MG63 (cell line): ENCODE measurements at places on chromosomes 11 and 22. TPM values are rescaled to one million over a fixed set of nuclear protein-coding genes. Genes with fewer than 3 reads are reported as not detected.

DNA sequence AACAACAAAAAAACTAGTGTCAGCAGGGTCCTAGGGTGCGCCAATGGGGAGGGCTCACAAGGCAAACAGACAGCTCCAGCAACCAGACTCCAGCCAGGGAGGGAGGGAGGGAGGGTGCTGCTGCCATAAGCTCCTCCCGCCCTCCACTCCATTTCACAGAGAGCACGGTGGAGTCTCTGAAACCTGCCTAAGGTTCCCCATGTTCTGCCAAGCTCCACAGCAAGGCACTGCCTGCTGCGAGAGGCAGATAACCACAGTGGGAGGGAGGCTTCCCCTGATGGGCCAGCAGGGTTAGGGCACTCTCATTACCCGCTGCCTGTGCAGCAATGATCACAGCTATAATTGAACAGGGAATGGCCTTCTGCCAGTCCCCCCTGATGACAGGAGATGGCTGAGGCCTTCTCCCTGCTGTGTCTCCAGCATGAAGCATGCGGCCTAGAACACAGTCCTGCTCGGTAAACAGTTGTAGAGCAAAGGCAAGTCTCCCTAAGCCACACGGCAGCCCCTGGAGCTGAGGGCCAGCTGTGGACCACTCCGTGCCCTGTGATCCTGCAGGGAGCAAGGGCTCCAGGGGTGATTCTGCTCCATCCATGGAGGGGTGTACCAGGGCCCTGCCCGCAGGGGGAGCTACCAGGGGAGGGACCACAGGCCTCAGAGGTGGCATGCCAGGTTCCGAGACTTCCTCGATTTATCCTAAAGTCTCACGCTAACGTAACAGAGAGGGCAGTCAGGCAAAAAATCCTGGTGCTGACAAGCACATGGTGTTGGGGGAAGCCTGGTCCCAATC, 42.9 kb downstream of the PC start:
- no peak for DNase-seq

- no peak for DNase-seq
Observed at GRCh38 chr11:123815122-123815521, 9.0 kb upstream of the OR6M1 start.

GRCh38 chr22:28703436-28703835, 23.8 kb upstream of the TTC28 start:
- no peak for DNase-seq

- DNase-seq, result peak; percentile 90
Observed at GRCh38 chr11:75347781-75348566, 3.5 kb downstream of the ARRB1 start.

DNA sequence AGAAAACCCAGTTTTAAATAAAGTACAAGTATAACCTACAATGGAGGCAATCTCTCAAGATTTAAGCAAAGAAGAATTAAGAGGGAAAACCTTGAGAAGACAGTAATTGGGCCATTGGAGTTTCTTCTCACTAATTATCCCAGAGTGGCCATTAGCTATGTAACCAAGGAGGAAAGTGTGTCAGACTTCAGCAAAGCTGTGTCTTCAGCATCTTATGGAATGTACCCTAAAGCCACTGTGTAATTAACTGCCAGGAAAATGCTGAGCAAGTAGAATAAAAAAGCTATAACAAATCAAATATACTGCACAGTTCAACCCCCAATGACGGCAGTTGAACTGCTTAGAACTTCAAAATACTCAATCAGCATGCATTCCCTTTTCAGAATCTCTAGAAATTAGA, 261.6 kb downstream of the TTC28 start:
- DNase-seq, result no peak

DNA sequence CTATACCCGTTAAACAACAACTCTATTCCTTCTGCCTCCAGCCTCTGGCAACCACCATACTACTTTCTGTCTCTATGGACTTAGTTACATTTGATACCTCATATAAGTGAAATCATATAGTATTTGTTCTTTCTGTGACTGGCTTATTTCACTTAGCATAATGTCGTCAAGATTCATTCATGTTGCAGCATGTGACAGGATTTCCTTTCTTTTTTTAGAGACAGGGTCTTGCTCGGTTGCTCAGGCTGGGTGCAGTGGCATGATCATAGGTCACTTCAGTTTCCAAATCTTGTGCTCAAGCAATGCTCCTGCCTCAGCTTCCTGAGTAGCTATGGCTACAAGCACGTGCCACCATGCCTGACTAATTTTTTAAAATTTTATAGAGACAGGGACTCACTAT, 29.4 kb upstream of the SORL1 start:
- DNase-seq, result no peak

DNA sequence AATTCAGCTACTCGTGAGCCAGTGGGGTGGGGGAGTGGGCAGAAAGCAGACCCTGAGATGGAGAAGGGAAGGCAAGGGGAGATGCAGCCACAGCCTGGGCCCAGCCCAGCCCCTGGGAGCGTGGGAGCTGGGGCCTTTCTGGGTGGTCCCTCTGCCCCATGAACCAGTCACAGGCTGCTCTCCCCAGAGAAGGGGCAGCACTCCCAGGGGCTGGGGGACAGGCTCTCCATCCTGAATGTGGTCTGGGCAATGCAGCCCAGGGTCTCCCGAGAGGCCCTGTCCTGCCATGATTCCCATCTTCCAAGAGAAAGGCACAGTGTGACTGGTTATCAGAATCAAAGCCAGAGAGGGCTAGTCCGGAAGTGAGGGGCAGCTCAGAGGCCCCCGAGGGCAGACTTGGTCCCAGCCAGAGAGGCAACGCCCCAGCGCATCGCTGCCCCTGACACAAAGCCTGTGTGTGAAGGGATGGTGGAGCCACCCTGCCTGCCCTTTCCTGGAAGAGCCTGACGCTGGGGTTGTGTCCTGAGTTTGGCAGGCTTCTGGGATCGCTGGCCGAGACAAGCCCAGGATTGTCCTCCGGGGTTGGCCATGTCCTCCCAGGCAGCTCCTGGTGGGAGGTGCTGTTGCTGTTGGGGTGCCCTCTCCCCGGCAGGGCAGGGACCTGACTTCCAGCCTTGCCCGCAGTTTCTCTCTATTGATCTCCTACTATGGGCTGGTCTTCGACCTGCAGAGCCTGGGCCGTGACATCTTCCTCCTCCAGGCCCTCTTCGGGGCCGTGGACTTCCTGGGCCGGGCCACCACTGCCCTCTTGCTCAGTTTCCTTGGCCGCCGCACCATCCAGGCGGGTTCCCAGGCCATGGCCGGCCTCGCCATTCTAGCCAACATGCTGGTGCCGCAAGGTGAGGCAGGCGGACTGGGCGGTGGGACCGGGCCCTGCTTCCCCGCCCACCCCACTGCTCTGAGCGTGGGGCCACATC, 23.8 kb upstream of the SLC22A12 start:
- DNase-seq, result no peak

DNA sequence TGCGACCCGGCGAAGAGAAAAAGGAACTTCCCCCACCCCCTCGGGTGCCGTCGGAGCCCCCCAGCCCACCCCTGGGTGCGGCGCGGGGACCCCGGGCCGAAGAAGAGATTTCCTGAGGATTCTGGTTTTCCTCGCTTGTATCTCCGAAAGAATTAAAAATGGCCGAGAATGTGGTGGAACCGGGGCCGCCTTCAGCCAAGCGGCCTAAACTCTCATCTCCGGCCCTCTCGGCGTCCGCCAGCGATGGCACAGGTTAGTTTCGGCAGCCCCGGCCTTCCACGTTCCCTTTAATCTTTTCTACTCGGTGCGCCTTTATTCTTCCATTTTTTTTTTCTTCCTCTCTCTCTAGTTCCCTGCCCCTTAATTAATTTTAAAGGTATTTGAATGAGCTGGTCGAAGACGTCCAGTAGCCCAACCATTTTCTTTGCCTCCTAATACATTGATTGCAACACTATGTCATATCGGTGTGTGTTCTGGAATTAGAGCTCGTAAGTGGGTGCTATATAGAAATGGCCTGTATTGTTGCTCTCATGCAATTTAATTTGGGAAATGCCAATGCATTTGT, 537 bp downstream of the EP300 start:
- peak; percentile 26 for DNase-seq

DNA sequence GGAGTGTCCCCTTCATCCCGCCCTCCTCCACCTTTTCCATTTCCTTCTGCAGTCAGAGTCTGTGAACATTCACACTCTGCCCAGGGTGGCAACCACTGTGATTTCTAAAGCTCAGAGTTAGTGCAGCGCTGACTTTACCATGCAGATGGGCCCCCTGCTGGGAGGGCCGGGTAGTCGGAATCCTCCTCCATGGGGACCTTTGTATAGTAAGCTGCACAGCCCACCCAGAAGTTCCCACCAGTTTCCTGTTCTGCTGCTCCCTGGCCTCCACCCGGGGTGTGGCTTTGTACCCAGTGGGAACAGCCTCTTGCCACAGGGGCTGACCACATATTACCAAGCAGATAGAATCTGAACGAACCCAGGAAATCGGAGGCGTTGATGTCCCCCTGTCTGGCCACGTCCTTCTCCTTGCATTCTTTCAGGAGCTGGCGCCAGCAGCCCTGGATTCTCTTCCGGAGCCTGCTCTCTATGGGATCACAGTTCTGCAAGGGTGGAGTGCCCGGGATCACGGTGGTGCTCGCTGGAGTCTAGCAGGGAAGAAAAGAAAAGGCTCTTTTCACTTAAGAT, 125.3 kb downstream of the MPPED1 start:
- no peak for DNase-seq

GRCh38 chr11:16081382-16082094, 274.8 kb downstream of the SOX6 start:
- DNase-seq, result no peak

GRCh38 chr11:95469258-95469657, 238.3 kb upstream of the SESN3 start:
- no peak for DNase-seq

DNA sequence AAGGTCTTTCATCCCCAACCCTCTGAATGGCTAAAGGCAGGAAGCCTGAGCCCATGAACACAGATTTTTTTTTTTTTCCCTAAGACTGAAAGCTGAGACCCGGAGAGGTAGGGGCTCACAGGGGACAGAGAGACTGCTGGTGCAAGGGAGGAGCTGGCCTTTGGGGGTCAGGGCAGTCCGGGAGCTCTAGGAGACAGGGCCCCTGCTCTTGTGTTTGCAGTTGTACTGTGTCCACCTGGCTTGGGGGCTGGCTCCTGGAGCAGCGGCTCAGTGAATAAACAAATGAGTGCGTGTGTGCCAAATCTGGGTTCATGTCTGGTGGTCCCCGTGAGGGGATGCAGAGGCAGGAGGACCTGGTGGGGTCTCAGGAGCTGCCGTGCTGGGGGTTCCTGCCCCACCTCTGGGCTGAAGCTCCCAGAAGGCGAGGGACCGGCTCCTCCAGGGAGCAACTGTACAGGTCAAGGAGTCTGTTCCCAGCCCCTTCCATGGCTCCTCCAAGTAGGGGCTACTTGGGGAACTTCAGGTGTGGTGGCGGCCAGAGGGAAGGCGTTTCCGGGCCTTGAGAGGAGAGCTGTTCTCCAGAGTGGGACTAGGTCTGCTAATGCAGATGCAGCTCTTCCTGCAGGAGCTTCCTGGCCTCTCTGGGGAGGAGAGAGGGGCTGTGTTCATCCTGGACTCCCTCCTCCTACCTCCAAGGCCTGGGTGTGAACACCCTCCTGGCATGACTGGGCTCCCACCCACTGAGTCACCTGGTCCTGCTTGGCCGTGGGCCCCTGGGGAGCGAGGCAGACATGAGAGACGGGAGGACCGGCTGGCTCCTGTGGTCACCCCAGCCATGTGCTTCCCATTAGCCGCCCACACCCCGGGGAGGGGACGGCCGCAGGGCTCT, 57.6 kb downstream of the FBXO7 start:
- peak; percentile 70 for DNase-seq

DNA sequence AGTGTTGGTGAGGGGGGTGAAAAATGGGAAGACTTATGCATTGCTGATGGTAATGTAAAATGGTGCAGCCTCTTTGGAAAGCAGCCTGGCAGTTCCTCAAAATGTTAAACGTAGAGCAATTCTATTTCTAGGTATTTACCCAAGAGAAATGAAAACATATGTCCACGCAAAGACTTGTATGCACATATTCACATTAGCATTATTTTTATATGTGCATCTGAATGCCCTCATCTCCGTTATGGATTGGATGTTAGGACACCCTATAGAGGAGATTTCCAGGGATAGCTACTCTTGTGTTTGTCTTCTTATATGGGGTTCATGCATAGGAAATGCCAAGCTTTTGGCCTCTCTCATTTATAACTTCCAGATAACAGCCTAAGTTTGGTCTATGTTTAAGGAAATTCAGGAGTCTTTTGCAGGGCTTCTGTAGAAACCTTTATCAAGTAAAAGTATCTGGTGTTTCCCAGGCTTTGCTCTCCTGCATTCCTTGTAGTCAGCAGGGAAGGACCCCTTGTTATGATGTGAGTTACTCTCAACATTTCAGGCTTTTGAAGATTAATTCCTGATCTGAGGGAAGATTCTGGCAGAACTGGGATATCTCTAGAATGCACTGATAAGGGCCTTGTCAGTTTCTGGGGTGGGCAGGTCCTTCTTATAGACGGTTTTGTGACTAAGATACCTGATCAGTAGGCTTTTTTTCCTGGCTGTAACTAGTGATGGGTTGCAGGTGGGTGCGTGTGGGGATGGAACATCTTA, 116.8 kb downstream of the TEAD1 start:
- DNase-seq, result no peak

DNA sequence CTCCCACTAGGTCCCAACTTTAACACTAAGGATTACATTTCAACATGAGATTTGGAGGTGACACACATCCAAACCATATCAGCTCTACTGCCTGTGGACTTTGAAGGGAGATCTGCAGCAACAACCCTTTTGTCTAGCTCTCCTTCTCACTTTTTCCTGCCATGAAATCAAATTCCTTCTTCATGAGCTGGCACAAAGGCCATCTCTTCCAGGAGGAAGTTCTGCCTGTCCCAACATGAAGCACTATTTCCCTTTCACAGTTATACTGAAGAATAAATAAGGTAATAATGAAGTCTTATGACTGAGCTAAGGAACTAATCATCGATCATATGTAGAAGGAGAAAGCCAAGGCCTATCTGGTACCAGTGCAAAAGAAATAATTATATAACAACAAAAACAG, 253.5 kb upstream of the TENM4 start:
- no peak for DNase-seq

GRCh38 chr11:10792385-10793068, 16.2 kb downstream of the EIF4G2 start:
- DNase-seq, result peak; percentile 87

Gene LDHAL6A
- not detected in 2 replicates for total RNA-seq

Gene KMT2A
- 6.5 and 11.9 TPM in 2 replicates for total RNA-seq

Gene BACE1
- total RNA-seq, result 7.6 and 9.1 TPM in 2 replicates

Gene HTR3B
- not detected in 2 replicates for total RNA-seq

Gene FANCF
- total RNA-seq, result 11.4 and 11.7 TPM in 2 replicates

Gene ANO9
- not detected in 2 replicates for total RNA-seq

Gene SPDYC
- total RNA-seq, result not detected in 2 replicates

Gene UBQLN3
- not detected in 2 replicates for total RNA-seq
